ENCODE measurements at places on chromosomes 11 and 22.

- no peak for DNase-seq
Observed at GRCh38 chr11:66293777-66294625, 2.3 kb downstream of the TMEM151A start.

DNA sequence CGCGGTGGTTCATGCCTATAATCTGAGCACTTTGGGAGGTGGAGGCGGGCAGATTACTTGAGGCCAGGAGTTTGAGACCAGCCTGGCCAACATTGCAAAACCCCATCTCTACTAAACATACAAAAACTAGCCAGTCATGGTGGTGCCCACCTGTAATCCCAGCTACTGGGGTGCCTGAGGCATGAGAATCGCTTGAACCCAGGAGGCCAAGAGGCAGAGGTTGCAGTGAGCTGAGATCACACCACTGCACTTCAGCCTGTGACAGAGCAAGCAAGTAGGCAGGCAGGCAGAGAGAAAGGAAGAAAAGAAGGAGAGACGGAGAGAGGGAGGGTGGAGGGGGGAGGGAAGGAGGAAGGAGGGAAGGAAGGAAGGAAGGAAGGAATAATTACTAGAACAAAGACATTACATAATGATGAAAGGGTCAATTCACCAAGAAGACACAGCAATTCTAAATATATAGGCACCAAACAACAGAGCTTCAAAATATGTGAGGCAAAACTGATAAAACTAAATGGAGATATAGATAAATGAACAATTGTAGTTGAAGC lies 13.8 kb upstream of the CLDN5 start:
- DNase-seq = no peak

- no peak for DNase-seq
Observed at GRCh38 chr22:29184849-29185490, 20.7 kb upstream of the EMID1 start.

- DNase-seq = no peak
Observed at GRCh38 chr11:60777572-60777971, 7.6 kb upstream of the MS4A10 start.

DNA sequence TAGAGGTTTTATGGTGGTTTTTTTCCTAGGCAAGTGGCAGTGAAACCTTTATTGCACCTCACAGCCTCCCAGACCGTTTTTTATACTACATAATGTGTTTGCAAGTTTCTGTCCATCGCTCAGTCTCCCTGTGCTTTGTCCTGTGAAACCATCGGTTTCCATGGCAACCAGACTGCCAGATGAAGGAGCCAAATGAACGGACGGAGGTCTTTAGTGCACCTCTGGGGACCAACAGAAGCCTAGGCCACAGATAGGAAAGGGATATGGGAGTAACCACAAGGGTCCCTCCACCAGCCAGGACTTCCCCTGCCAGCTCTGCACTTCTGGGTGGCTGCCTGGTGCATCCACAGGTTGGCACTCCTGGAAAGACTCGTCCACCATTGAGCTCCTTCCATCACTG lies 165.0 kb downstream of the CHST1 start:
- DNase-seq = no peak

DNA sequence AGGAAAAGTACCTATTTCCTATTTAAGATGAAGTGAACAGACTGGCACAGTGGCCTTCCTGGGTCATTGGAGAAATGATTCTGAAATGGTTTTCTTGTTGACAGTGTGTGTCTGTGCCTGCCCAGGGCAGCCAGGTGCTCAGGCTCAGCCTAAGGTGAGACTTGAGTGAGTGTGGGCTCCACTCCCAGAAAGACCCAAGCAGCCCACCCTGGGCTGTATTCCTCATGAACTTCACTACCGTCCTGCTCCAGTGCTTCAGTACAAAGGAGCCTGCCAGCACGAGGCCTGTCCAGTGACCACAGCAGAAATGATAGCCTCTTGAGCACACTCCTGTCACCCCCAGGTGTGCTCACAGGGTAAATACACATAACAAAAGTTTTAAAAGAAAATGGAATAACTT lies 49.5 kb downstream of the GAB4 start:
- DNase-seq = no peak

DNA sequence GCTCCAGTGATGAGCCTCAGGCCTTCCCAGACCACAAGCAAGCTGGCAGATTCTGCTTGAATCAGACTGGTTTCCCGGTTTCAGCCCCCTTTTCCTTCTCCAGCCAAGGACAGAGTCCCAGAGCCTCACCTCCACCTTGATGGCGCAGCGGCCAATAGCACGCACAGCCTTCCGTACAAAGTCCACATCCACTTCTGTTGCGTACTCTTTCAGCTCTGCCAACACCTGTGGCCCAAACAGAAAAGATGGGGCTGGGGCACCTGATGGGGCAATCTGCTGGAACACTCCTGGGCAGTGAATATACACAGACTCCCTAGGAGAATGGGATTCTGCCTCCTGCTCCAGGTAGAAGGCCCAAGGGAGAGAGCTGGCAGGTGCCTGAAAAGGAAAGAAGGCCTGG lies 35.5 kb upstream of the RASL10A start:
- no peak for DNase-seq

- DNase-seq = peak; percentile 99
Observed at GRCh38 chr11:121417055-121417551, 35.0 kb upstream of the SORL1 start.

DNA sequence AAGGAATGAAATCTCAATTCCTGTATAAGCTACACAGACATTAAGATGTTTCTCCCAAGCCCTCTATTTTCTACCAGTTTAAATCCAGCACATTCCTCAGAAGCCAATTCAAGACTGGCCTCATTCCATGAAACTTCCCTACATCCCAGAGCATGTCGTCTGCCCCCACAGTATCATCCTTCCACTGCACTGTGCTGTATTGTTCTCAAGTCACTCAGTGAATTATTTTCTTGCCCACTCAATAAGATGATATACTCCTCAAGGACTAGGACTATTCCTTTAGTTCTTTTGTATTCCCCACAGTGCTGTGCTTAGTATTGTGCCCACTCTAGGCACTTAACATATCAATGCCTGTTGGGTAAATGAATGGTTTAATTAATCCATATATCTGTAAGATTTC lies 203.1 kb upstream of the BLID start:
- DNase-seq = no peak

DNA sequence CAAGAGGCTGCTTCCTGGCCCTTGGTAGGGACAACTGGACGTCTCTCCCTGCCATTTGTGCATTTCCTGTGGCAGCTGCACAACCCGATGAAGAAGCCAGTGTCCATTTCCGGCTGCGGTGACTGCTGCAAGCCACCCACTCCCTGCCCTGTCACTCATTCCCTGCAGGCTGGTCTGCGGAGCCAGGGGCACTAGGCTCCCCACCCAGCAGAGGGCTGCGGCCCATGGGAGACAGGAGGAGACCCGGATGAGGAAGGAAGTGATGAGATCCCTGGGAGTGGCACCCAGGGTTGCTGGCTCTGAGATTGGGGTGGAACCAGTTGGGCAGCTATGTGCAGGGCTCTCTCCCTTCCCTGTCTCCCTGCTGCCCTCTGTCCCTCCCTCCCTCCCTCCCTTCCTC lies 10.0 kb upstream of the MYRF start:
- no peak for DNase-seq

GRCh38 chr22:38989466-38989865 lies 7.3 kb downstream of the APOBEC3B start:
- DNase-seq = no peak

GRCh38 chr11:122139595-122139866 lies 23.5 kb upstream of the BLID start:
- no peak for DNase-seq

GRCh38 chr11:33530815-33531214 lies 169.8 kb downstream of the C11orf91 start:
- DNase-seq = no peak

DNA sequence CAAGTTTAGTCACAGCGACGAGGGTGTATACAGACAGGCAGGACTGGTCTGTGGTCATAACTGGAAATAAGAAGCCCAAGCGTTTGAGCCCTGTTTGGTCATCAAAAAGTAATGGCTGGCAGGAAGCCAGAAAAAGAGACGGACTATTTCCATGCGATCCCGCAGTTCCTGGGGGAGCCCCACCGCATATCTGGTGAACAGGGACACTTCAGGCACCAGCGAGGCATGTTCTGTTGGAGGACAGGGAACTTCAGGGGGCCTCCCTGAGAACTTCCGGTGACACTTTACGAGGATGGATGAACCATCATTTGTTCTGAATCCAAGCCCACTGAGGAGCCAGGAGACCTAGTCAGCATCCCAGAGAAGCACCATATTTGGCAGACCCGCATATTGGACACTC lies 29.7 kb upstream of the TRIM29 start:
- no peak for DNase-seq

GRCh38 chr22:45528046-45528445 lies 25.4 kb downstream of the FBLN1 start:
- DNase-seq = no peak

DNA sequence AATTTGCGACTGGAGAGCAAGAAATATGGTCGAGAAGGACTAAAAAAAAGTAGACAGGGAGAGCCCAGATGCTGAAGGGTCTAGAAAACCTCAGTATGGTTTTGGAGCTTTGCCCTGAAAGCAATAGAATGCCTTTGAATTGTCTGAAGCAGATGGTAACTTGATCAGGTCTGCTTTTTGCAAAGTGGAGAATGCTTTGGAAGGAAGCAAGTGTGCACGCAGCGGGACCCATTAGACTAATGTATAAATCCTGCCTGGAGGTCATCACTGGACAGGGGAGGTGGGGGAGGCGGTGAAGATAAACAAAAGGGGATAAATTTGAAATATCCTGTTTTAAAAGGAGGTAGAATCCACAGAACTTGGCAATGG lies 757 bp upstream of the HINFP start:
- DNase-seq = no peak

GRCh38 chr11:69440876-69441275 lies 40.6 kb upstream of the LINC01488 start:
- DNase-seq = no peak

DNA sequence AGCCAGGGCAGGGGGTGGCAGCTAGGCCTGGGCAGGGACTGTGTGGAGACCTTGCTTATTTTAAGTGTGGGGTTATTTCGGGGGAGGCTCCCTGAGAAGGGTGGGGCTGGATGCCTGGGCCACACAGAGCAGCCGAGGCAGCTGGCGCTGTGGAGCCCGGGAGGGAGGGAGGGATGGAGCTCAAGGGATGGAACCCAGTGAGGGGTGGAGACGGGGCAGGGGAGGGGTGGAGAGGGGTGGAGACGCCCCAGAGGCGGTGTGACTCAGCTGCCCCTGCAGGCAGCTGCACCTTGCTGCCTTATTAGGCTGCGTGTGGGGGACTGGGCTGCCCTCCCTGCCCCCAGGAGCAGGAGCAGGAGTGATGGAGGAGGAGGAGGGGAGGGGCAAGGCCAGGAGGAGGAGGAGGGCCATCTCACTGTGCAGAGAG lies 9.8 kb upstream of the TSSC4 start:
- DNase-seq = no peak

GRCh38 chr11:68398995-68399851 lies 61.3 kb upstream of the PPP6R3 start:
- DNase-seq = no peak

GRCh38 chr11:130050257-130050656 lies 19.4 kb upstream of the APLP2 start:
- no peak for DNase-seq

DNA sequence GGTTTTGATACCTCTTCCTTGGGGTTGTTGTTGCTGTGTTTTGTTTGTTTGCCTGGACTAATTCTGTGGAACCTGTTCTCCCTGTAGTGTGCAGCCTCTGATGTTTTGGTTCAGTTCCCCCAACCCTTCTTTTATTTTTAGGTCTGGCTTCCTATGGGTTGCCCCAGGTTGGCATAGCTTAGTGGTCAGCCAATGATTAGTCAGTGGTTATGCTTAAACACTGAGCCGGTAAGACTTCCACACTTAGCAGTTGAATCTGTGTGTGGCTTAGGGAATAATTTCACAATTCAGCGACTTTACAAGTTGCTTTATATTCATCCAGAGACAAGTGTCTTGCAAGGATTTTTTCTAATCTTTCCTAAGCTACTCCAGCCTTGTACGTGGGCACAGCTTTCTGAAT lies 78.6 kb upstream of the CLPB start:
- DNase-seq = no peak

DNA sequence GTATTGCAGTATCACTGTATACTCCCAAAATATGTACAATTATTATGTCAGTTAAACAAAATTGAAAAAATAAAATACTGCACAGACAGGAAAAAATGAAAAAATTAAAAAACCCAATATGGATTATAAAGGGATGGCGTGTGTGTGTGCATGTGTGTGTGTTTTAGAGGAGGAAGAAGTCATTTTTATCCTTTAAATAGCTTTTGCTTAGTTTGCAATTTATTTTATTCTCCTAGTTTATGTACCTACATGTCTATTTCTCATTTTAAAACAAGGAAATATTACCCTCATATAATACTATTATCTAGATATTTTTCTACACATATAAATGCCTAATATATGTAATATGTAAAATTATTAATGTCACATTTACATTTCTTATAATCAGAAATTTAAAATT lies 1144.3 kb downstream of the LRRC4C start:
- DNase-seq = no peak

GRCh38 chr11:134352111-134352510 lies 20.3 kb downstream of the GLB1L2 start:
- no peak for DNase-seq

DNA sequence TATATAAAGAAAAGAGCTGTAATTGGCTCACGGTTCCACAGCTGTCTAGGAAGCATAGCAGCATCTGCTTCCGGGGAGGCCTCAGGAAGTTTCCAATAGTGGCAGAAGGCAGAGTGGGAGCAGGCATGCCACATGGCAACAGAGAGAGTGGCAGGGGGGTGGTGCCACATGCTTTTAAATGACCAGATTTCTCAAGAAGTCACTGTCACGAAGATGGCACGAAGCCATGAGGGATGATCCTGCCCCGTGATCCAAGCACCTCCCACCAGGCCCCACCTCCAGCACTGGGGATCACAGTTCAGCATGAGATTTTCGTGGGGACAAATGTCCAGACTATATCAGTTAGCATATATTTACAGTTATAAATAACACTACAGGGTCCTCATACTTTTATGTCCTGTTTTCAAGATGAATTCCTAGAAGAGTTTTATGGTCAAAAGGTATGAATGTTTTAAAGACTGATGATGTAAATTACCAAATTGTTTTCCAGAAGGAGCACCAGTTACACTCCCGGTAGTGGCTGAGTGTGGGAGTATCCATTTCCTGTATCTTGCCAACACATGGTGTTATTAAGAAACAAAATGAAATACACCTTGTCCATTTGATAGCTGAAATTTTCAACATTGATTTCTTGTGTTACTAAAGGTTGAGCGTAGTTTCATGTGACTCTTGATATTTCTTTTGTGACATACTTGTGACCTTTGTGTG lies 19.2 kb downstream of the FAM118A start:
- DNase-seq = no peak

Measured in AML-193 (cell line).